ENCODE measurements at places on chromosomes 16 and 17. TPM values are rescaled to one million over a fixed set of nuclear protein-coding genes. Genes with fewer than 3 reads are reported as not detected.
A peak's percentile ranks its signal among the peaks of the same experiment; 100 is the strongest.

DNA sequence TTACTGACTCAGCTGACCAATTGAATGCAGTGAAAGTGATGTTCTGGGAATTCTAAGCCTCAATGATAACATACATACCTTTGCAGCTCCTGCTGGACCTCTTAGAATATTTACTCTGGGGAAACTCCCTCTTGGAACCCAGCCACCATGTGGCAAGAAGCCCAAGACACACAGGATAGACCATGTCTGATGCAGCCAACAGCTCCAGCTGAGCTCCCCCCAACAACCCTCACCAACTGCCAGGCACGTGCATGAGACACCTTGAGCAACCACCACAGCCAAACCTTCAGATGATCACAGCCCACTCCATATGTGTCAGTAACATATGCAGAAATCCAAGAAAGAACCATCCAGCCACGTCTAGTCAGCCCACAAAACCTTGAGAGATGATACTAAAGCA lies 53.0 kb downstream of the XYLT1 start:
- no peak for DNase-seq

- DNase-seq, result peak; percentile 1
Measured at GRCh38 chr17:14840616-14841231, 424.4 kb downstream of the PMP22 start.

GRCh38 chr16:66703406-66704215 lies 7.1 kb upstream of the CMTM4 start:
- peak; percentile 91 for DNase-seq

The FBXL16 gene
- not detected for total RNA-seq

The KRT24 gene
- not detected for total RNA-seq

- DNase-seq, result peak; percentile 39
Measured at GRCh38 chr16:70713824-70714223, 28.0 kb upstream of the MTSS2 start.

The SLC2A4 gene
- total RNA-seq, result not detected

- peak; percentile 98 for DNase-seq
Measured at GRCh38 chr17:49677933-49678847, at the start of gene SPOP. Gene SPOP (minus strand): TSS chr17:49678097. CDS start chr17:49622810, 55,287 bp downstream.

Data from RPMI7951 (cell line).